ENCODE measurements at places on chromosomes 12 and 14.

- no peak for DNase-seq
These were observed 132.4 kb downstream of the GCH1 start for GRCh38 chr14:54769951-54770863.

GRCh38 chr14:104016873-104017650, 68.4 kb upstream of the ASPG start:
- DNase-seq, result no peak

GRCh38 chr12:122789637-122790036, 15.3 kb downstream of the CCDC62 start:
- no peak for DNase-seq

DNA sequence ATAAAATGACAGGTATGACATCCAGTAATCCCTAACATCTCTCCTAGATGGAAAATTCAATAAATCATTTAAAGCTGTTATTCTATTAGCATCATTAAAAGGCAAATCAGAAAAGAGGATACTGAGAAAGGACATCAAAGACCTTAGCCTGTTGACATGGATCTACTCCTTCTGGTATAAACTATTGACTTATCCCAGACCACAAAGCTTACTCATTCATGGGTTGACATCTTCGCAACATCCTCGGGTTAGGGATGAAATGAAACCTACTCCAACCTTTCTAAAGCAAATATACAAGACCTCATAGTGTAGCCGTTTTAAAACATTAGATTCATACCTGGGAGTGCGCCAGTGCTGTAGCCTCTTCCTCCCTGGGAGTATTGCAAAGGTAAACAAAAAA, 191.5 kb upstream of the BTG1 start:
- DNase-seq, result no peak

DNA sequence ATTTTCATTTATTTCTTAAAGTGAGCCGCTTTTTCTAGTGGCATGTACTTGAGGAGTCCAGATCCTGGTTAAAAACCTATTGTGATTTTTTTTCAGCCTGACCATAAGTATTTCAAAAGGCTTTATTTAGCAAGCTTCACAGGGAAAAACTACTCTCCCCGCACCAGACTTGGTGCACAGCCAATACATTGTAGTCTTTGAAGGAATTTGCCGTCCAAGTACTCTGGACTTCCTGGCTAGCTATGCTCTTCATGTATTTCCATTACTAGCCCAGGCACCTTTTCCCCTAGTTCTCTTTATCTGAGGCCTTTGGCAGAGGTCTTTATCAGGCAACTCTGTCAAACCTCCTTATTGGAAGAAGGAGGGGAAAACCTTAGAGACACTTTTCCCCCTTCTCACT, 234.7 kb downstream of the CCDC91 start:
- peak; percentile 89 for DNase-seq

GRCh38 chr12:107454109-107454830, 231.3 kb upstream of the PWP1 start:
- no peak for DNase-seq

DNA sequence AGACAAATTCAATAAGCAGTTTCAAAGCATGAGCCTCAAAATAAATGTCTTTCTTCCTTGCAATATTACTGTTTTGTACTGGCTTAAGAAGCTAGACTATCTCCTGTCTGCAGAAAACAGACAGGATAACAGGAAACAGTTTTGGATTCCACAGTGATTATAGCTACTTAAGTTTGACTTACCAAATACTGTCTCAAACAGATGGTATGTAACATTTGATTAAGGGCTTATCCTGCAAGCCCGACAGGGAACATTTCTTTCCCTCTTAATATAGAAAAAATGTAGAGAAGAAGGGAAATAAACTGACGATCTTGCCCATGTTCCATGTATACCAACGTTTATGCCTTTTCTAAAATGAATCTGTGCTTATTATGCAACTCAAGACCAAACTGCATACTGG, 179.9 kb upstream of the EEA1 start:
- DNase-seq, result peak; percentile 54

GRCh38 chr12:11657511-11657910, 8.0 kb downstream of the ETV6 start:
- no peak for DNase-seq

GRCh38 chr12:76799362-76799761, 35.4 kb downstream of the ZDHHC17 start:
- DNase-seq, result no peak

- DNase-seq, result peak; percentile 90
These were observed 105.2 kb downstream of the RBM19 start for GRCh38 chr12:113860950-113861349.

DNA sequence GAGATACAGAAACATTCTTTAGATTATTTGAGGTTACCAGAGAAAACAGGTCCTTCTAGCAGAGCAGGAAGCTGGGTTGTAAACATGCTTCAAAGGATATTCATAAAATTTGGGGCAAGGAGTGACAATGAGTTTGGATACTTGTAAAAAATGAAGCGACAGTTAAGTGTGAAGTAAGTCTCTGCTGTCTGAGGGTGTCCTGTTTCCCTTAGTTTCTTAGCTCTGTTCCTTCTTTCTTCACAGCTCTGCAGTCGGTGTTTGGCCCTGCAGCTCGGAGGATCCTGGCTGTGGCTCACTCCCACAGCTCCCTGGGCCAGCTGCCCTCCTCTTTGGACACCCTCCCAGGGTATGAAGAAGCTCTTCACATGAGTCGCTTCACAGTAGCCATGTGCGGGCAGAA, 10.8 kb downstream of the TMEM52B start:
- DNase-seq, result no peak

GRCh38 chr12:108468196-108468968, 46.7 kb upstream of the FICD start:
- peak; percentile 33 for DNase-seq

DNA sequence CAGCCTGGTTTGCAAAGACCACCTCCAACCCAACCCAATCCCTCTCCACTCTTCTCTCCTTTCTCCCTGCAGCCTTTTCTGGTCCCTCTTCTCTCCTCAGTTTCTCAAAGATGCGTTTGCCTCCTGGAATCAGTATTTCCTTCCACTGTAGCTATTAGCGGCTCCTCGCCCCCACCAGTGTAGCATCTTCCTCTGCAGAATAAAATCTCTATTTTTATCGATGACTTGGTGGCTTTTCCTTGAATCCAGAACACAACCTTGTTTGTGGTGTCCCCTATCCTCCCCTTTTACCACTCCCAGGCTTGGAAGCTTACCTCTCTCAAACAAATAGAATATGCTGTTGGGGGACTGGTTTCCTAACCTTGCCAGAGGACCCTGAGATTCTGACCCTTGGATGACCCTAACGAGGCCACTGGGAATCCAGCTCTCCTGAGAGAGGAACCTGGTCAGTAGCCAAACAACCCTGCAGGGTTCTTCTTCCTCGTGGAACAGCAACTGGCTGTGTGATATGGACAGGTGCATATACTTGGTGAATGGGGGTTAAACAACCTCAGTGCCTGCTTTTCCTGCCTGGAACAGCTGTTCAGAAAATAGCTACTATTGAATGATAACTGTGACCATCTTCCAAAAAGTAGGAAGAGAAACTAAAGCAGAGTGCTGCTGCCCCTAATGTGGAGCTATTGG, 4.4 kb downstream of the WNT1 start:
- no peak for DNase-seq

DNA sequence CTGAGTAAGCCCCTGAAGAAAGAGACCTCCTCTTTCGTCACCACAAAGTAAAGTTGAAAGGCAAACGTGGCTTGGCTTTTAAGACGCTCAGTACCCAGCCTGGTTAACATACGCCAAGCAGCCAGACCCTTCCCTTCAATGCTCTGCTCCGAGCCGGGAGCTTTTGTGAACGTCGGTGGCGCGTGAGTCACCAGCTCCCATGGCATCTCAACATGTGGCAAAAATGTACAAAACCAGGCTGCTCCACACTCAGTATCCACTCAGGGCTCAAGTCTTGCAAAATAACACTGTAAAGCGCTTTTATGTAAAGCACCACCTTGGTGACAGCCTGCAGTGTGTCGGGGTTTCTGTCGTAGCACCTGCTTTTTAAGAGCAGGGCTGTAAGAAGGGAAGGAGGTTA, 89.0 kb downstream of the SETD3 start:
- DNase-seq, result peak; percentile 25

DNA sequence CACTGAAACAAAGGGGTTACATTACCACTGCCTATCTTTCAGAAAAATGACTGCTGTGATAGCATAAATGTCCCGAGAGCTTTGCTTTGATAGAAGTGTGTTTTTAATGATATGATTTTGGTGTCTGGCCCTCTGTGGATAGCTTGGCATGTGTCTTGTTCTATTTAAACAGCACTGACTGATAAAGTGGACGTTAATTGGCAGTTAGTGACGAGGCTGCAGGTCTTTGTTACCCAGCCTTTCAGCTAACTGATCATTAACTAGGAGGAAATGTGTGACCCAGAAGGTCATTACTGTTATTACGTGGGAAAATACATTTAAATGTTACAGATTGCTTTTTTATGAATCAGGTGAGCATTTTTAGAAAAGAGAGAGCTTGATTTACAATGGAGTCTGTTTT, 428.3 kb downstream of the DIO2 start:
- DNase-seq, result no peak

DNA sequence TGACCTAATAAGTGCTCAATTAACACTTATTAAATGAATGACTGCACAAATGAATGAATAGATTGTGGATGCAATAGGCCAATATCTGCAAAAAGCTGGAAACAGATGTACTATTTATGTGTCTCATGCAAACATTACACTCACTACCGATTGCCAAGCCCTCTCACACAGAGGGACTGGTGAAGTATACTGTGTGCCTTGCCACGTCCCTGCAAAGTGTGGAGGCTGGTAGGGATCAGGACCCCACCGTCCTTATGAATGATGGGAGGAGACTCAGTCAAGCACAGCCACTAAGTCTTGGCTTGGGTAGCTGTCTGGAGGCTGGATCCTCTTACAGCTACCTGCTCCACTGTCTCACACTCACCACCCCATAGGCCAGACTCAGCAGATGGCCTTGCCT, 3.9 kb upstream of the TUNAR start:
- DNase-seq, result no peak

- DNase-seq, result no peak
These were observed 51.6 kb downstream of the ATP2B1 start for GRCh38 chr12:89657066-89657465.

- no peak for DNase-seq
These were observed 200.5 kb upstream of the OR4E1 start for GRCh38 chr14:21874167-21874566.

- DNase-seq, result no peak
These were observed 33.6 kb upstream of the SLC5A8 start for GRCh38 chr12:101243616-101244015.
